ENCODE measurements at places on chromosomes 1 and 21. TPM values are rescaled to one million over a fixed set of nuclear protein-coding genes. Genes with fewer than 3 reads are reported as not detected.

GRCh38 chr1:57949168-57949567 is 525.3 kb upstream of the DAB1 start:
- no peak for DNase-seq

- no peak for DNase-seq
Measured at GRCh38 chr1:232529747-232530146, 100.2 kb downstream of the SIPA1L2 start.

Gene AQP10
- total RNA-seq, result not detected

Gene CRYZL1
- total RNA-seq, result 90.8 TPM

Data from sigmoid colon (tissue), 7 donors.